Smooth muscle cell of the brain vasculature (primary cell): ENCODE measurements at places on chromosomes 5 and 9.

GRCh38 chr5:138336952-138337684 lies 948 bp upstream of the FAM53C start:
- peak; percentile 46 for DNase-seq

- DNase-seq, result no peak
These were observed 600.8 kb upstream of the DMAC1 start for GRCh38 chr9:8400378-8400777.

- DNase-seq, result no peak
These were observed 128.2 kb upstream of the SEMA6A start for GRCh38 chr5:116702776-116703175.

DNA sequence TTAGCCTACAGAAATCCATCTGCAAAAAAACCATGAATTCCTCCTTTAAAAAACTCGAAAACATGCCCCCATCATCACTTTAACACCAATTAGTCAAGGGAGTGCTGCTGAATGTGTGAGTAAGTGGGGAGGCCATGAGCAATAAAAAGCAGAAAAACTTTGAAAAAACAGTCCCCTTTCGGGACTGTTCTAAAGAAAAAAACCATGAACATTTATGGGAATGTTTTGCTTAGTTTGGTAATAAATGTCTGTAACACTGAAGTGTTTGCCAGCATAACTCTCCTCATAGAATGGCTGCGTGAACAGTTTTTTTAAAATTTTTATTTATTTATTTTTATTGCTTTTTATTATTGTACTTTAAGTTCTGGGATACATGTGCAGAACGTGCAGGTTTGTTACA lies 99.4 kb upstream of the TARS1 start:
- DNase-seq, result no peak

- no peak for DNase-seq
These were observed 4.9 kb upstream of the FYB1 start for GRCh38 chr5:39224196-39224761.

- DNase-seq, result no peak
These were observed 41.3 kb downstream of the ZNF366 start for GRCh38 chr5:72465601-72466563.

DNA sequence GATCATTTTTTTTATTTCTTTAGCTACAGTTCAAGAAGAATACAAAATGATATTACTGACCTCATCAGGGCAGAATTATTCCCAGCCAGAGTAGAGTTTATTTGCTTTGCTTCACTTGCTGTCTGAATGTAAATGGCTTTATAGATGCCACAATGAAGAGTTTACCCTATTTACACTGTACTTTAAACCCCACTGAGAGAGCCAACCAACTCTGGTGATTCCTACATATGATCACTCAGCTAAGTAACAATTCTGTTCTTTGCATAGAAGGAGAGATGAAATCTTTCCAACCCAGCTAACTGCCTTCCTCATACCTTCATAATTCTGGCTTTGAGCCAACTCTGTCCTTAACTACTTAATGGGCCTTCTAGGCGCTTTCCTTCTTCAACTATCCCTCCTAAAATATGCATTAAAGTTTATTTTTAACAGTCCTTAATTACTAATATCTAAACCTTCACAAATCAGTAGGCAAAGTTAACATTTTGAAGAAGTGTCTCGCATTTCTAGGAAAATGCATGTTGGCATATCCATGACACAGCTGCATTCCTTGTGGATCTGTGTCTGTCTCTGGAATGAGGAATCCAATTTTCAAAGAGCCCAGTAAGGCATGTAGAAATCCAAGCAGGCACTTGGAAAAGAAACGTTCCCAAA lies 284.8 kb upstream of the GRAMD2B start:
- DNase-seq, result no peak

GRCh38 chr9:13491138-13491492 lies 211.6 kb upstream of the MPDZ start:
- no peak for DNase-seq

DNA sequence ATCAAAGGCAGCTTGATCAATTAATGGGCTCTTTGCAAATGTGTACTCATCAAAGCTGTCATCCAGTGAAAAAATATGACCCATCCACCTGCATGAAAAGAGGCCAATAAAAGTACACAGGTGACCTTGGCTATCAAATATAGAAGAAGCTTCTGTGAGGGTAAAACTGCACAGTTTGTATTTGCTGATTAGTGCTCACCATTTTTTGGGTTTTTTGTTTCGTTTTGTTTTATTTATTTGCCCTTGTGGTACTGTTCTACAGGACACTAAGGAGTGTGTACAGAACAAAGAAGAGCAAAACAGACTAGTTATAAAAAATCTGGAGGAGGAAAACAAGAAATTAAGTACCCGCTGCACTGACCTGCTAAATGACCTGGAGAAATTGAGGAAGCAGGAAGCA lies 101.3 kb downstream of the CNTLN start:
- DNase-seq, result no peak

DNA sequence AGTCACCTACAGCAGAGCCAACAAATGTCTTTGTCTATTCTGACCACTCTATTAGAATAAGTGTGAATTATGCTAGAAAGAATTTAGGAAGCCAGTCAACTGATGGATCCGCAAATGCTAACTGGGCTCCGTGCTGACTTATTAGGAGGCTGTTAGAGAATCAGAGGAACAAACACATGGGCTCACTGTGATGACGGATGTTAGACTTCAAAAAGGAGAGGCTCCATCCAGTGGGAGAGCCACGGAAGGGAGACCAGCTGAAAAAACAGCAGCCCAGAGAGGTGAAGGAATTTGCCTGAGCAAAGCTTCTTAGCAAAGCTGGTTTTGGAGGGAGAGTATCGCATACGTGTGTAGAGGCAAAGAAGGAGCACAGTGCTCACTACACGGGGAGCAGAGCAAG lies 5.8 kb upstream of the TGFBI start:
- DNase-seq, result no peak

- DNase-seq, result no peak
These were observed 609.4 kb downstream of the SLCO4C1 start for GRCh38 chr5:101686536-101687157.
